ENCODE measurements at places on chromosomes 16 and 17. TPM values are rescaled to one million over a fixed set of nuclear protein-coding genes. Genes with fewer than 3 reads are reported as not detected.

DNA sequence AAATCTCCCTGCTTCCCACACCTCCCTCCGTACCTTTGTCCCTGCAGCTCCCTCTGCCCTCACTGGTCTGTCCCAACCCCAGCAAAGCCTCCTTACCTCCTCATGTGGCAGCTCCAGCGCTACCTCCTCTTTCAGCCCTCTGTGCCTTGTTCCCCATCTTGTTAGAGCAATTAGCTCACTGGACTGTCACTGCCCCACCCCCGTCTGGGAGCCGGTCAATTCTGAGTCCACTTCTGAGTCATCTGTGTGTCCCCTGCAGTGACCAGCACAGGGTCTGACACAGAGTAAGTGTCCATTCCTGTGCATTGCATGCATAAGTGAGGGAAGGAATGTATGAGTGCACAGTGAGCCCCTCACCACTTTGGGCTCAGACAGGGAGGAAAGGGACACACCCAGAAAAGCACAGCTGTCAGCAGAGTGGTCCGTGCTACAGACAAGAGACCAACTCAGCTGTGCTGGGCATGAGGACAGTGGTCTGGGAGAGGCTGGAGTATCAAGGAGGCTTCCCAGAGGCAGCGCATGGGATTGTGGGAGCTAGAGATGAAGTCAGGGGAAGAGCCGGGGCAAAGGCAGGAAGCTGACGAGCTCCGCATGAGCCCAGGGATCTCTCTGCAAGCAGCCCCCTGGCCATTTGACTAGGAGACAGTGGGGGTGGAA, 45.9 kb downstream of the PITPNM3 start:
- DNase-seq: no peak
- no peak overlapping the region for H3K27ac ChIP-seq
- H3K4me1 ChIP-seq: no peaks in the 10 kb centered on the region
- no peak overlapping the region for H3K4me3 ChIP-seq
- H3K36me3 ChIP-seq: no peaks in the 10 kb centered on the region

- DNase-seq: peak; percentile 27
- no peaks in the 10 kb centered on the region for H3K27me3 ChIP-seq
- no peaks in the 10 kb centered on the region for H3K36me3 ChIP-seq
- no peak overlapping the region for H3K4me3 ChIP-seq
Measured at GRCh38 chr17:32659419-32659842, 172.6 kb downstream of the CDK5R1 start.

GRCh38 chr17:14409292-14409691, 108.4 kb downstream of the HS3ST3B1 start:
- H3K36me3 ChIP-seq: no peaks in the 10 kb centered on the region
- peaks cover 27% of the 10 kb centered on the region for H3K4me1 ChIP-seq
- H3K27me3 ChIP-seq: no peaks in the 10 kb centered on the region
- H3K4me3 ChIP-seq: no peak overlapping the region
- no peak overlapping the region for H3K27ac ChIP-seq

DNA sequence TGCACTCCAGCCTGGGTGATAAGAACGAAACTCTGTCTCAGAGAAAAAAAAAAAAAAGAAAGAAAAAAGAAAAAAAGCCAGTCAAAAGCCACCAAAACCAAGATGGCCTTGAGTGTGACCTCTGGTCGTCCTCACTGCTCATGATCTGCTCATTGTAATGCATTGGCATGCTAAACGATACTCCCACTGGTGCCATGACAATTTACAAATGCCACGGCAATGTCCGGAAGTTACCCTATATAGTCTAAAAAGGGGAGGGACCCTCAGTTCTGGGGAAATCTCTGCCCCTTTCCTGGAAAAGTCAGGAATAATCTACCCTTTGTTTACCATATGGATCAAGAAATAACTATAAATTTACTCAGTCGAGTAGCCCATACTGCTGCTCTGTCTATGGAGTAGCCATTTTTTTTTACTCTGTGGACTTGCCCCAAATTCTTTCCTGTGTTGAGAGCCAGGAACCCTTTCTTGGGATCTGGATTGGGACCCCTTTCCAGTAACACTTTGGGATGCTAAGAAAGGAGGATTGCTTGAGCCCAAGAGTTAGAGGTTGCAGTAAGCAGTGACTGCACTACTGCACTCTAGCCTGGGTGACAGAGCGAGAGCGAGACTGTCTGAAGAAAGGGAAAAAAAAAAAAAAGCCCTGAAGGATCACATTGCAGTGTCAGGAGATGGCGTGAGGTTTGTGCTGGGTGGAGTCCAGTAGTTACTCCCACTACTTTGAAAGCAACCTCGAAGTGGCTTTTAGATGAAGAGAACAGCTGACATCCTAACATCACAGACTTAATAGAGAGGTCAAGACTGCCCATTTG, 3.7 kb upstream of the TMEM231 start:
- no peak for DNase-seq
- no peaks in the 10 kb centered on the region for H3K36me3 ChIP-seq
- peaks cover 4% of the 10 kb centered on the region for H3K4me1 ChIP-seq

GRCh38 chr17:37571674-37572073, 37.5 kb downstream of the SYNRG start:
- DNase-seq: no peak
- no peak overlapping the region for H3K4me3 ChIP-seq
- peaks cover 35% of the 10 kb centered on the region for H3K36me3 ChIP-seq
- H3K4me1 ChIP-seq: peaks cover 10% of the 10 kb centered on the region

PPM1E gene
- not detected for total RNA-seq
